ENCODE measurements at places on chromosomes 3 and 15. TPM values are rescaled to one million over a fixed set of nuclear protein-coding genes. Genes with fewer than 3 reads are reported as not detected.

Gene HGD
- total RNA-seq = 0.50 TPM

Gene VIPR1
- total RNA-seq = 1.4 TPM

Gene NLGN1
- 46.3 TPM for total RNA-seq

Gene RBMS3
- 80.7 TPM for total RNA-seq

Gene ARPP21
- total RNA-seq = 41.0 TPM

Gene CYP1A2
- not detected for total RNA-seq

Gene HIGD2B
- not detected for total RNA-seq

Gene RARB
- 42.4 TPM for total RNA-seq

Gene TRANK1
- 20.4 TPM for total RNA-seq

Gene CACNA1D
- total RNA-seq = 37.5 TPM

Gene C2CD4B
- total RNA-seq = 3.8 TPM

Gene SLC6A1
- 740 TPM for total RNA-seq

Gene CP
- 48.7 TPM for total RNA-seq

Gene TF
- total RNA-seq = 333 TPM

Gene FEZF2
- total RNA-seq = 0.61 TPM

GRCh38 chr3:34178415-34178814, 380.0 kb downstream of the PDCD6IP start:
- H3K27me3 ChIP-seq = no peaks in the 10 kb centered on the region
- no peaks in the 10 kb centered on the region for H3K4me1 ChIP-seq

- H3K27ac ChIP-seq = no peak overlapping the region
- H3K4me3 ChIP-seq = no peak overlapping the region
- no peaks in the 10 kb centered on the region for H3K27me3 ChIP-seq
- DNase-seq = no peak
- H3K36me3 ChIP-seq = no peaks in the 10 kb centered on the region
These were observed 161.1 kb downstream of the CACNA2D3 start for GRCh38 chr3:54283470-54283869.

DNA sequence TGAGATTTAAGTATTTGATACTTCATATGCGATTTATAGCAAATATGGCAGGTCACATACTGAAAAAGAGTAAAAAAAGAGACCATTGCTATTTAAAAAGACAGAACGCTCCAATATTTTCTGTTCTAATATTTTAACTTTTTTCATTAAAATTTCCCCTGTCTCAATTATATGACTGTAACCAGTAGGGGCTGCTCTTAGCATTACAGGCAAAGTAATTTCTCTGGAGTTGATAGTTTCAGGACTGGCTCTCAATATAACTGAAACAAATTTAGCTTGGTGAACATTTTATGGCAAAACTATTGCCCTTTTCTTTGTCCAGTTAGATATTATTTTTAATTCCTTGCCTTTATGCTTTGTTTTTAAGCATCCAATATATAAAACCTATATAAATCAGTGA, 286.3 kb upstream of the ROBO2 start:
- no peak overlapping the region for H3K27ac ChIP-seq
- no peak overlapping the region for H3K4me3 ChIP-seq
- no peaks in the 10 kb centered on the region for H3K27me3 ChIP-seq
- no peaks in the 10 kb centered on the region for H3K4me1 ChIP-seq

DNA sequence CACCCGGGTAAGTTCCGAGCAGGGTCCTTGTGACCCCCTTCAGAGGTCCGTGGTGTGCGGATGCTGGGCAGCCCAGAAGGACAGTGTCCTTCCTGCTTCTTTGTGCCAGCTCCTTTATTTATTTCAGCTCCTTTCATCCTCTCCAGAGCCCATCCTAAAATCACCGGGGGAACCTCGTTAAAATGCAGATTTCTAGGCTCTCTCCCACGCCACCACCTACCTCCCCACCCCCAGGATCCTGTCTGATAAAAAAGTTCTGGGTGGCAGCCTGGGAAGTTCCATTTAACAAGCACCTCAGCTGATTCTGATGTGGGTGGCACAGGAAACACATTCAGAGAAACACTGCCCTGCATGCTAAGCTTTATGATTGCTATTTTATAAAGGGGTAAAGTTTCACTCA, 12.5 kb upstream of the IGF1R start:
- no peak for DNase-seq
- no peak overlapping the region for H3K4me3 ChIP-seq
- no peaks in the 10 kb centered on the region for H3K36me3 ChIP-seq
- H3K27me3 ChIP-seq = peaks cover 2% of the 10 kb centered on the region
- no peak overlapping the region for H3K27ac ChIP-seq
- no peaks in the 10 kb centered on the region for H3K4me1 ChIP-seq

DNA sequence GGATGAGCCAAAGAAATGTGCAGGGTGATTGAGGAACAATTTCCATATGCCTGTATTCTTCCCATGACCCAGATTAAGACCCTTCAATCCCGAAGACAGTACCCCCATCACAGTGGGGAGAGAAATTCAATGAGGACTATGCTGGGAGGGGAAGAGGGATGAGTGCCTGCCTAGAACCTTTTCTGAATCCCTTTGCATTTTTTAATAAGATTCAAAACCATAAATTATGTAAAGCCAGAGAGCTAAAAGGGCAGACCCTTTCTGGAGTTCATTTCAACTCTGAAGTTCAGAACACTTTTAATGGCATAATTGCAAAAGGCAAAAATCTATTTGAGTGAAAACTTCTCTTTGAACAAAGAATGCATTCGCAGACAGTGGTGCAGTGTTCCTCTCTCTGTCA, 529.5 kb downstream of the NTRK3 start:
- no peak for DNase-seq
- H3K36me3 ChIP-seq = no peaks in the 10 kb centered on the region
- H3K27ac ChIP-seq = no peak overlapping the region
- no peak overlapping the region for H3K4me3 ChIP-seq
- peaks cover 17% of the 10 kb centered on the region for H3K4me1 ChIP-seq

DNA sequence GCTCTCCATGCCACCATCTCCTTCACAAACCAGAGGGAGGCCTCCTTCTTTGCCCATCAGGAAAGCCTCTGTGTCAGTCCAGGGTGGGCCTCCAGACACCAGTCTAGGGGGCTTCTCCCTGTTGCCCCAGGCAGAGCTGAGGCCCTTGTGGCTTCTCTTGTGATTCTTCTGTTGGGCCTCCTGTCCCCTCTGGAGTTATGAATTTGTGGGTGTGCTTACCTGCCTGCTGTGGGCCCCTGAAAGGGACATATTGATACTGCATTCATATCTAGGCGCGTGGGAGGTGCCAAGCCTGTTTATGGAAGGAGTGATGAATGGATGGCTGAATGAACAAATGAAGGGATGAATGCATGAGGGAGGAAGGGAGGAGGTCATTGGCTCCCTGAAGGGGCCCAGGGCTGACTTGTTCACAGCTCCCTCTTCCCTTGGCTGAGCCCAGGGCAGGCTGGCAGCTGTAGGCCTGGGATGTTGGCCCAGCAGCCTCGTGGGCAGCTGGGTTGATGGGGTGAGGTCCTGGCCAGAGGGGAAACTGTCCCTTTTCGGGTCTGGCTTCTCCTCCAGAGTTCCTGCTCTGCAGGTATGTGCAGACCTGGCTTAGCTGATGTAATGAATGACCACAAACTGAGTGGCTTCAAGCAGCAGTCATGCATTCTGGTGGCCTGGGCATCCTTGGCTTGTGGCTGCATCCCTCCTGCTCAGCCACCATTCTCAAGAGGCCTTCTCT, 195.4 kb downstream of the GOLGA6L6 start:
- H3K4me1 ChIP-seq = no peaks in the 10 kb centered on the region
- DNase-seq = no peak
- H3K27ac ChIP-seq = no peak overlapping the region
- H3K4me3 ChIP-seq = no peak overlapping the region

- no peaks in the 10 kb centered on the region for H3K27me3 ChIP-seq
- no peaks in the 10 kb centered on the region for H3K36me3 ChIP-seq
- no peak overlapping the region for H3K4me3 ChIP-seq
- no peak for DNase-seq
These were observed 51.8 kb downstream of the NSUN3 start for GRCh38 chr3:94114666-94115065.

- no peak for DNase-seq
- no peaks in the 10 kb centered on the region for H3K4me1 ChIP-seq
- no peak overlapping the region for H3K4me3 ChIP-seq
- H3K36me3 ChIP-seq = no peaks in the 10 kb centered on the region
These were observed 23.5 kb upstream of the HACD2 start for GRCh38 chr3:123608263-123608937.

DNA sequence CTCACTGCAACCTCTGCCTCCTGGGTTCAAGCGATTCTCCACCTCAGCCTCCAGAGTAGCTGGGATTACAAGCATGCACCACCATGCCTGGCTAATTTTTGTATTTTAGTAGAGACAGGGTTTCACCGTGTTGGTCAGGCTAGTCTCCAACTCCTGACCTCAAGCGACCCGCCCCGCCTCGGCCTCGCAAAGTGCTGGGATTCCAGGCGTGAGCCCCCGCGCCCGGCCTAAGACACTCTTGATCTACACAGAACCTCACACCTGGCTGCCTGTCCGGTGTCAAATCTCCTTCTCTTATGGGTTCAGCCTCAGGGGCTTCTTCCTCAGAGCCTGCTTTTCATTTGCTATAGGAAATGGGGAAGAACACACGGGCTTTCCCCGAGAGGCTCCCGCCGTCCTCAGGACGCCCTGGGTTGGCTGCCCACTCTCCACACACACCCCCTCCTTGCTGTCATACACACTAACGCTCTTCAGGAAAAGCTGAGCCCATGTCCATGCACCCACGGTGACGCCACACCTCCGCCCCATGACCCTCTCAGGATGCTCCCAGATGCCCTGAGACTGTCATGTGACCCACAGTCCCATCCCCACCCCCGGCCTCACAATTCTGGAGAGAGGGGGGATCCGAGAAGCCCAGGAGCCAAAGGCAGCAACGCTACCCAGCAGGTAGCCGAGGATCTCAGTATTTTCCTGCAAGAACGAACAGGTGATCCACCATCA, 10.4 kb downstream of the TMEM44 start:
- H3K4me1 ChIP-seq = peaks cover 7% of the 10 kb centered on the region
- no peaks in the 10 kb centered on the region for H3K27me3 ChIP-seq
- no peak for DNase-seq
- H3K36me3 ChIP-seq = peaks cover 55% of the 10 kb centered on the region

DNA sequence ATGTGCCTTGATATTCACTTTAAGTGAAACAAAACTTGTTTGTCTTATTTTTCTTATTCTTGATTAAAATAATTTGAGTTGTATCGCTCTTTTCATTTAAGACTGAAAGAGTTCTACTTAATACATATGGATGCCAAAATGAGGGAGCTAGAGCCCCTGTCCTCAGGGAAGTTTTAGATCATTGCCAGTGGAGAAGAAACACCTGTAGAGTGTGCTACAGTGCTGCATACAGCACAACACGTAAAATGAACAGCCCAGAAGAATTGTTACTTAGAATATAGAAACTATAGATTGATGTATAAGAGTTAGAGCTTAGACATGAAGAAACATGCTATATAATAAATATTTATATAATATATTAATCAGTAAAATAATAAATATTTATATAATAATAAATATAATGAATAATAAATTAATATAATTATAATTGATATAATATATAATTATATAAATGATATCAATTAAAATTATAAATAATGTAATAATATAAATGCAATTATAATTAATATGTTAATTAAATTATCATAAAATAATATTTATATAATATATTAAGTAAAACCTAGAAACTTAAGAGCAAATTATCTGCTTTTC, 1234.7 kb downstream of the ROBO2 start:
- no peaks in the 10 kb centered on the region for H3K36me3 ChIP-seq
- no peak overlapping the region for H3K27ac ChIP-seq
- no peak overlapping the region for H3K4me3 ChIP-seq
- H3K27me3 ChIP-seq = no peaks in the 10 kb centered on the region
- H3K4me1 ChIP-seq = no peaks in the 10 kb centered on the region

GRCh38 chr15:53414167-53414566, 345.3 kb downstream of the WDR72 start:
- no peaks in the 10 kb centered on the region for H3K27me3 ChIP-seq
- no peak for DNase-seq
- H3K27ac ChIP-seq = no peak overlapping the region
- no peak overlapping the region for H3K4me3 ChIP-seq
- H3K4me1 ChIP-seq = no peaks in the 10 kb centered on the region

DNA sequence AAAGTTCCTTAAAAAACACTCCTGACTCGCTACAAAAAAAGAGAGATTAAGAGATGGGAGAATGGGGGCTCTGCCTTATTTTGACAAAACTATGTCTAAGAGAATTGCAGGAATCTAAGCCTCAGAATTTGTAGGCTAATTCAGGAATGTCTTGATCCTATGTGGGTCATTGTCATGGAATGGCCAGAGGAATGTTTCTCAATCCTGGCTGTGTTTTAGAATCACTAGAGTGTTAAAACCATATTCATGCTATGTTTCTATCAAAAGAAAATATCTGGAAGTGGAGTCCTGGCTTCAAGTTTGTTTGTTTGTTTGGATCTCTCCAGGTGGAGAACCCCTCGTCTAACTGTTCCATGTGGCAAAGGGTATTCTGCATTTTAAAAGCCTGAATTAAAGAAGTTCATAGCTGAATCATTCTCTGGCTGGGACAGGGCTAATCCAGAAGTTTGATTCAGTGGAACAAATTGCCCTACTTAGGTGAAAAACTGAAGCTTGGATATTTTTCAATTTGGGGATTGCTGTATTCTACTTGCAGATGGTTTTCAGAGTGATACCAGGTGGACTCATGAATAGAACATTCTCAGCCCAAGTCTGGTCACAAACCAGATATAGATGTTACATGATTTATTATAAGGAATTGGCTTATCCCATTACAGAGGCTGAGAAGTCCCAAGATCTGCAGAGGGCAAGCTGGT, 28.2 kb downstream of the GJD2 start:
- H3K4me1 ChIP-seq = peaks cover 8% of the 10 kb centered on the region
- no peak for DNase-seq
- H3K27ac ChIP-seq = no peak overlapping the region
- no peaks in the 10 kb centered on the region for H3K27me3 ChIP-seq
- no peaks in the 10 kb centered on the region for H3K36me3 ChIP-seq
- no peak overlapping the region for H3K4me3 ChIP-seq

GRCh38 chr3:55194376-55194775, 266.5 kb upstream of the LRTM1 start:
- H3K4me3 ChIP-seq = no peak overlapping the region
- no peaks in the 10 kb centered on the region for H3K36me3 ChIP-seq
- peaks cover 3% of the 10 kb centered on the region for H3K4me1 ChIP-seq
- H3K27me3 ChIP-seq = no peaks in the 10 kb centered on the region
- DNase-seq = peak; percentile 76
- no peak overlapping the region for H3K27ac ChIP-seq

GRCh38 chr15:65576664-65577063, 34.3 kb downstream of the INTS14 start:
- DNase-seq = no peak
- no peaks in the 10 kb centered on the region for H3K4me1 ChIP-seq
- no peak overlapping the region for H3K27ac ChIP-seq
- H3K4me3 ChIP-seq = no peak overlapping the region

GRCh38 chr3:17640466-17640865, 102.0 kb downstream of the TBC1D5 start:
- H3K27me3 ChIP-seq = no peaks in the 10 kb centered on the region
- no peak overlapping the region for H3K27ac ChIP-seq
- H3K36me3 ChIP-seq = no peaks in the 10 kb centered on the region
- DNase-seq = no peak
- no peaks in the 10 kb centered on the region for H3K4me1 ChIP-seq
- no peak overlapping the region for H3K4me3 ChIP-seq

DNA sequence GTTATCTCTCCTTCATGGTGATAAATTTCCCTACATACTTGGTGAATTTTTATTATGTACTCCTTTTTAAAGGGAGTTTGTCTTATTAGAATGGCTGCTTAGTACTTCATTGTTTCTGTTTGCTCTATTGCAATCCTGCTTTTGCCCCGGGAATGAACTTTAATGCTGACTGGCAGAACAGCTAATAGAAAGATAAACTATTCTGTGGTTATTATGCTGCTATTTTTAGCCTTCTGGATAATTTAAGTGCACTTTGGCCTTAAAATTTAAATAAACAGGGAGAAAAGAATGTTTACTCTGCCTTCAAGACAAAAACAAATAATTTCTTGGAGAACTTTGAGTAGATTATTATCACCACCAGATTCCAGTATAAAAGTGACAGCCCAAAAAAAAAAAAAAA, 413.8 kb upstream of the CCDC54 start:
- H3K4me1 ChIP-seq = no peaks in the 10 kb centered on the region
- H3K27me3 ChIP-seq = no peaks in the 10 kb centered on the region
- H3K27ac ChIP-seq = no peak overlapping the region
- H3K36me3 ChIP-seq = no peaks in the 10 kb centered on the region
